Activated CD8-positive, alpha-beta memory T cell treated with anti-CD3 and anti-CD28 coated beads for 1 hour (primary cell): ENCODE measurements at places on chromosomes 3 and 15.

- DNase-seq, result no peak
Measured at GRCh38 chr3:187909866-187910265, 164.6 kb upstream of the BCL6 start.

GRCh38 chr3:62630664-62631063, 244.6 kb downstream of the CADPS start:
- DNase-seq, result no peak

GRCh38 chr15:93835344-93835743, 396.0 kb upstream of the MCTP2 start:
- no peak for DNase-seq

GRCh38 chr15:85821545-85821944, 26.8 kb upstream of the KLHL25 start:
- DNase-seq, result no peak

GRCh38 chr3:187061748-187062147, 77.5 kb downstream of the RPL39L start:
- no peak for DNase-seq

DNA sequence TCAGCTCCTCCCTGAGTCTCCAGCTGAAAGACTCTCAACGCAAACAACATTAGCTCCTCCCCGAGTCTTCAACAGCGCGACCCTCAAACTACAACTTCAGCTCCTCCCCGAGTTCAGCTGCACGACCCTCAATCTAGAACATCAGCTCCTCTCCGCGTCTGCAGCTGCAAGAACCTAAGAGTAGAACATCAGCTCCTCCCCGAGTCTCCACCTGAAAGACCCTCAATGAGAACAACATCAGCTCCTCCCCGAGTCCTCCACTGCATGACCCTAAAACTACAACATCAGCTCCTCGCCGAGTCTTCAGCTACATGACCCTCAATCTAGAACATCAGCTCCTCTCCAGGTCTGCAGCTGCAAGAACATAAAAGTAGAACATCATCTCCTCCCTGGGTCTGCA, 78.3 kb downstream of the TFRC start:
- no peak for DNase-seq

GRCh38 chr3:167288737-167289136, 91.4 kb downstream of the ZBBX start:
- DNase-seq, result no peak

GRCh38 chr3:128052595-128053351, 536 bp downstream of the SEC61A1 start:
- no peak for DNase-seq

GRCh38 chr15:36810656-36811449, 231.4 kb downstream of the CDIN1 start:
- no peak for DNase-seq

DNA sequence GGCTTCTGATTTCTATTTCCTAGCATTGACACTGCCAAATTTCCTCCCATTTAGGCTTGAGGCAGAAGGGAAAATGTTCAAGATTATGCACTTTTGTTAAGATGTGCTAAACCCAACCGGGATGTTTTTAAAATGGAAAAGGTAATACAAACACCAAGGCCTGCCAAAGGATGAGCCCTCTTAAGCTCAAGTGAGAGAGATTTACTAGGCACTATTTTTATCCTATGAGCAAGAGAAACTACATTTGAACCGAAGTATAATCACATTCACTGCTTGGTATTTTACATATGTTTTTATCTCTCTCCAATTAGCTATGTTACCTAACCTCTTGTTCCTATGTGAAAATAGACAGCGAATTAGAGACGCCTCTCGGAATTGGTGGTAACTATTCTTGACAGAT, 295.8 kb downstream of the GABRB3 start:
- no peak for DNase-seq

- DNase-seq, result no peak
Measured at GRCh38 chr15:88954431-88955277, 41.5 kb upstream of the MFGE8 start.

DNA sequence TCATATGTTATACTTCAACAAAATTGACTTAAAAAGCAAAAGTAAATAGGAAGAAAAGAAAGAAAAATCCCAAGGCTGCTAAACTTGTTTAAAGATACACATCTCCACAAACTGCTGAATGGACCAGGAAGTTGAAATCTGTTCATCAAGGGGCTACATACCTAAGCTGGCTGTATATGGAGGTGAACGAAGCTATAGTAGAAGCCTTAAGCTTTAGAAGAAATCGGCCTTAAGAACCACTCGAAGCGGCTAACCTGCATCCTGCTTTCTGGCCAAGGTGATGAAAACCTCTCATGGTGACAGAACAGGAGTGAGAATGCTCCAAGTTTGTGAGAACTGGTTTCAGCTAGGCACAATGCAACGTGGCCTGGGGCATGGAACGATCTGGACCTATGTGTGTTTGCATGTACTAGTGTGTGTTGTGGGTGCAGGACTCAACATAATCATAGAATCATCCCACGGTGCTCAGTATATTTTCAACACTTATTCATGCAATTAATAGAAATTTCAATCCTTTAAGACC, 31.3 kb upstream of the SPTBN5 start:
- DNase-seq, result no peak

GRCh38 chr15:40744815-40745152, 10.3 kb downstream of the RMDN3 start:
- no peak for DNase-seq

DNA sequence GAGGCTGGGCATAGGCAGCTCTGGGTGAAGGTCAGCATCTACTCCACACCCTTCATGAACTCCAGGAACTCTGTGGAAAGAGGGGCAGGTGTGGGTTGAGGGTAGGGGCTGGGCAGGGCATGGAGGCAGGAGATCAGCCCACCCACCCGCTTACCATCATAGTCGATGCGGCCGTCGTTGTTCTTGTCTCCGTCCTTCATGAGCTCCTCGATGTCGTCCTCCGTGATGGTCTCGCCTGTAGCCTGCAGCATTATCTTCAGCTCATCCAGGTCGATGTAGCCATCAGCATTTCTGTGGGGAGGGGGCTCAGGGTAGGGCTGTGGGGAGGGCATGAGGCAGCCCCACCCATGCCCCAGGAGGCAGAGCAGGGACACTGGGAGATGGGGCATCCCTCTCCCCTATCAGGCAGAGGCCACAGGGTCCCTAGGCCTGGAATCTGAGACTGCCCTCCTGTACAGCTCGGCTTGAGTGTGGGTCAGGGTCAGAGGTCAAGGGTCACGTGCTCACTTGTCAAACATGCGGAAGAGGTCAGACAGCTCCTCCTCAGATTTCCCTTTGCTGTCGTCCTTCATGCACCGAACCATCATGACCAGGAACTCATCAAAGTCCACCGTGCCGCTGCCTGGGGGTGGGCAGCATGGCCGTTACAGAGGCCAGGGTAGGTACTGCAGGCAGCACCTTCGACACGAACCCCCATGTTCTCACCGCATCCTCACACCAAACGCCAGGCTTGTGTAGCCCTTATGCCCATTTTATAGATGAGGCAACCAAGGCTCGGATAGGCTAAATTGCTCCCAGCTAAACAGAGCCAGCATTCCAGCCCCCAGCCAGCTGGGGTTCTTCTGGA, 2.4 kb downstream of the TNNC1 start:
- no peak for DNase-seq

DNA sequence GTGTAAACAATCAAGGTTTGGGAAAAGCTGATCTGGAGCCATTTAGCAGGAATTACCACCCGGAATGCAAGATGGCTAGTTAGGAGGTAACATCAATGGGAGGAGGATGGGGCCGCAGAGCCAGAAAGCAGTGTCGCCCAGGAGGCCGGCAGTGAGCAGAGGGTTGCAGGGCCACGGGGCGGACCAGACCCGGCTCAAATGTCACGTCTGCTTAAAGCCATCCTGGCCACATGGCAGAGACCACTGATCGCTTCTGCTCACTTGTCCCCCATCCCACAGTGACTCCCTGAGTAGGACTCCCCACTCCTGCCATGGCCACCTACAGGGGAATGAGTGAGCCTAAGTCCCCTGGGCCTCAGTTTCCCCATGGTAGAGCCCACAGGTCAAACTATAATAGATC, 18.2 kb downstream of the MGLL start:
- DNase-seq, result no peak

DNA sequence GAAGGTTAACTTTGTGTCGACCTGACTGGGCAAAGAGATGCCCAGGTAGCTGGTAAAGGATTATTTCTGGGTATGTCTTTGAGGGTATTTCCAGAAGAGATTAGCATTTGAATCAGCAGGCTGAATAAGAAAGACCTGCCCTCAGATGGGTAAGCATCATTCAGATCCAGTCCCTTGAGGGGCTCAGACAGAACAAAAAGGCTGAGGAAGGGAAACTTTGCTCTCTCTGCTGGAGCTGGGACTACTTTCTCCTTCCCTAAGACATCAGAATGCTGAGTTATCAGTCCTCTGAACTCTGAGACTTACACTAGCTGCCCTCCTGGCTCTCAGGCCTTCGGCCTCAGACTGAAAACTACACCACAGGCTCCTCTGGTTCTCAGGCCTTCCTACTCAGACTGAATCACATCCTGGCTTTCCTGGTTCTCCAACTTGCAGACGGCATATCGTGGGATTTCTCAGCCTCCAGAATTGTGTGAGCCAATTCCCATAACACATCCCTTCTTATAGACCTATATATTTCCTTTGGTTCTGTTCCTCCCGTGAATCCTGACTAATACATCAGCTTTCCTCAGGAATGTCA, 982.9 kb downstream of the TUSC7 start:
- no peak for DNase-seq

DNA sequence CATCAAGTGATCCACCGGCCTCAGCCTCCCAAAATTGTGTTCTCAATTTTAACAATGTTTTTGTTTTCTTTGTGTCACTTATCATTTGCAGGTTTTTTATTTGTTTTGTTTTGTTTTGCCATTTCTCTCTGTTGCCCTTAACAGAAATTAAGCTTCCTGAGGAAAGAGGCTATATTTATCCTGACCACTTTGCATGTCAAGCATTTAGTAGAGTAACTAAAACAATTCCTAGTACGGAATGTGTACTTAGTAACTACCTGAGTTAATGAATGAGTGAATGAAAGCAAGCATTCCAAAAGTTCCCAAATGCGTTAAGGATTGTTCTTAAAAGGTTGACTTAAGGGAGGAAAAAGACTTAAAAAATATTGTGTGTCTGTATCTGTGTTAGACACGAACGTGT, 193.1 kb downstream of the GBE1 start:
- DNase-seq, result no peak

DNA sequence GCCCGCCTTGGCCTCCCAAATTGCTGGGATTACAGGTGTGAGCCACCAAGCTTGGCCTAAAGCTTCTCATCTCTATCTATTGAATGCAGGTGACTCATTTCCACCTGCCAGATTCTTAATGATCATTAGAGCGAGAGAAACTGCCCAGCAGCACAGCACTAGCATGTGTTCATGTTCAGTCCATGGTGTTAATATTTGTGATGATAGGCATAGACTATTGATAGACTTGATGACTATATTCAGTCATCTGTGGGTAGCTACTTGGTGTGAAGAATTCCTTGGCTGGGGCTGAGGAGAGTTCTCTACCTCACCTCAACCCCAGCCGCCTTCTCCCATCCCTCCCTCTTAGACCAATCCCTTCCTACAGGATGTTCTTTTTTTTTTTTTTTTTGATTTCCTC, 60.0 kb downstream of the ST6GAL1 start:
- no peak for DNase-seq

DNA sequence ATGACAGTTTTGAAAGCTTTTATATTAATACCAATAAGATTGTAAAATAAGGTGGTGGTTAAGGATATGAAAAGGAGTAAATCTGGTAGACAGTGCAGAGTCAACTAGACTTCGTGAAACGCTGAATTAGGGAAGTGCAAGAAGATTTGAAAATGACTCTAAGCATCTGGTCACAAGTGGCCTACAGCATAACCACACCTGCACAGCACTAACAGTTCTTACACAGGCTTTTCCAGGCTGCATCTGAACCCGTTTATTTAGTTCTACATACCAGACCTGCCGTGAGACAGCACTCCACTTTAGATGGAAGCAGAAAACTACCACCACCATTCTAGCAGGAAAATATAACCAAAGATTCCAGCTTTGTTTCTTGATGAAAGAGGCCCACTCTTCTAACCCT, 1.9 kb downstream of the DMXL2 start:
- DNase-seq, result no peak

- DNase-seq, result no peak
Measured at GRCh38 chr15:47951781-47952180, 169.0 kb upstream of the SLC24A5 start.

DNA sequence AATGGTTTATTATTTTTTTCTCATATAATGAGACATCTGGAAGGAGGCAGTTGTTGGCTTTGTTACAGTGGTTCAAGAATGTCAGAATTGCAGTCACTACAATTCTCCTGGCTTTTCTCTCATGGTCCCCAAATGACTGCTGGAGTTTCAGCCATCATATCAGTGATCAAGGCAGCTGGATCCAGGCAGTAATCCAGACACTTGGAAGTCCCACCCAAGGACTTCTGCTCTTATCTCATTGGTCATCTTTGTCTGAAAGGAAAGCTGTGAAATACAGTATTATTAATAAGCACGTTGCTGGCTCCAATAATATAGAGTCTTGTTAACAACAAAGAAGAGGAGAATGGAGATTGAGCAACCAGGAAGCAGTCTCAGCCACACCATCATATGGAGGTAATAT, 22.9 kb upstream of the MED12L start:
- DNase-seq, result no peak

- DNase-seq, result no peak
Measured at GRCh38 chr3:194632226-194632808, 902 bp downstream of the TMEM44 start.

- DNase-seq, result no peak
Measured at GRCh38 chr3:122103821-122104514, 48.8 kb downstream of the CD86 start.

GRCh38 chr3:66394753-66395249, 106.0 kb downstream of the LRIG1 start:
- no peak for DNase-seq

- no peak for DNase-seq
Measured at GRCh38 chr3:157078131-157078810, 81.7 kb downstream of the CCNL1 start.

GRCh38 chr15:36361351-36361870, 218.0 kb upstream of the CDIN1 start:
- no peak for DNase-seq

GRCh38 chr15:48411971-48412591, 80.9 kb downstream of the DUT start:
- no peak for DNase-seq

DNA sequence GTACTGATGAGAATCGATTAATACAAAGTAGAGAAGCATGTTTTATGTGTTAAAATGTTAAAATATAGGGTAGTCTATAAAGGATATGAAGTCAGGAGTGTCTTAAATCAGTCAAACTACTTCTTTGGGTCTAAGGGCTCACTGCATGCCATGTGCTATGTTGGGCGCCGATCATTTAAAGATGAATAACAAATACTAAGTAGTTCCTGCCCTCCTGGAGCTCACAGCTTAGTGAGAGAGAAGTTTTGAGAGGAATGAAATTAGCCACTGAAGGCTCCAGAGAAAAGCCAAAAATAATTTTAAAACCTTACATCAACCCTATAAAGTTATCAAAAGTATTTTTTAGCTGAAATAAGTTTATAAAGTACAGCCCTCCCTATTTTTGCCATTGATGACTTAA, 44.5 kb downstream of the BLM start:
- DNase-seq, result no peak

GRCh38 chr3:11919390-11919789, 72.7 kb upstream of the TAMM41 start:
- no peak for DNase-seq
